Left cardiac atrium (tissue), 4 donors: ENCODE measurements at places on chromosomes 5 and 9. TPM values are rescaled to one million over a fixed set of nuclear protein-coding genes. Genes with fewer than 3 reads are reported as not detected.

CHSY3 gene
- total RNA-seq: 3.1 TPM

EIF4E1B gene
- total RNA-seq: not detected

C5orf34 gene
- 0.35 TPM for total RNA-seq

PCDHAC1 gene
- 0.65 TPM for total RNA-seq

GDNF gene
- total RNA-seq: 0.18 TPM

DNA sequence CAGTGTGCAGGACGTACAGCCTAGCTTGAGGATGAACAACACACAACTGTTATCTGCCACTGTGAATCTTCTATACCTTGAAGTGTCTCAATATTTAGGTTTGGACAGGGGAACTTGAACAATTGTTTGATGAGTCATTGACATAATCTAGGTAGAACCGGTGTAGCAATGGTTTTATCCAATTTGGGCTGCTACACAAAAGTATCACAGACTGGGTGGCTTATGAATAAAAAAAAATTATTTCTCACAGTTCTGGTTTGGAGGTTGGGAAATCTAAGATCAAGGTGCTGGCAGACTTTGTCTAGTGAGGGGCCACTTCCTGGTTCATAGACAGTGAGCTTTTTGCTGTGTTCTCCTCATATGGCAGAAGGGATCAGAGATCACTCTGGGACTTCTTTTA, 359.7 kb downstream of the HCN1 start:
- no peak for DNase-seq

DNA sequence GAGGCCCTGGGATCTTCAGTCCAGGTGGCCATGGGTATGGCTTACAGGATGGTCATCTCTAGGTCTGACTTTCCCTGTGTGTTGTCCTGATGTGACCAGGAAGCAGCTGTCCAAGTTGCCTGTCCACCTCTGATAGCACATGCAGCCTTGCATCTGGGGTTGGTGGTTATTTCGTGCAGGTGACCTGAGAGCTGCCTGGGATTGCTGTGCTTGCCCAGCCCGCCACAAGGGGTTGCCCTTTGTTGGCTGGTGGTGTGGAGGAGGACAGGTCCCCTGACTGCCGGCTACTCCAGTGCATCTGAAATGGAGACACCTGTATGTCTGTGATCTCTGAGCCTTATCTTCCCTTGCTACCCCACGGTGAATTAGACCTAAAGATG, 212.6 kb downstream of the ARHGAP26 start:
- no peak for DNase-seq

GRCh38 chr5:56454219-56454862, 221.2 kb upstream of the ANKRD55 start:
- DNase-seq: no peak

DNA sequence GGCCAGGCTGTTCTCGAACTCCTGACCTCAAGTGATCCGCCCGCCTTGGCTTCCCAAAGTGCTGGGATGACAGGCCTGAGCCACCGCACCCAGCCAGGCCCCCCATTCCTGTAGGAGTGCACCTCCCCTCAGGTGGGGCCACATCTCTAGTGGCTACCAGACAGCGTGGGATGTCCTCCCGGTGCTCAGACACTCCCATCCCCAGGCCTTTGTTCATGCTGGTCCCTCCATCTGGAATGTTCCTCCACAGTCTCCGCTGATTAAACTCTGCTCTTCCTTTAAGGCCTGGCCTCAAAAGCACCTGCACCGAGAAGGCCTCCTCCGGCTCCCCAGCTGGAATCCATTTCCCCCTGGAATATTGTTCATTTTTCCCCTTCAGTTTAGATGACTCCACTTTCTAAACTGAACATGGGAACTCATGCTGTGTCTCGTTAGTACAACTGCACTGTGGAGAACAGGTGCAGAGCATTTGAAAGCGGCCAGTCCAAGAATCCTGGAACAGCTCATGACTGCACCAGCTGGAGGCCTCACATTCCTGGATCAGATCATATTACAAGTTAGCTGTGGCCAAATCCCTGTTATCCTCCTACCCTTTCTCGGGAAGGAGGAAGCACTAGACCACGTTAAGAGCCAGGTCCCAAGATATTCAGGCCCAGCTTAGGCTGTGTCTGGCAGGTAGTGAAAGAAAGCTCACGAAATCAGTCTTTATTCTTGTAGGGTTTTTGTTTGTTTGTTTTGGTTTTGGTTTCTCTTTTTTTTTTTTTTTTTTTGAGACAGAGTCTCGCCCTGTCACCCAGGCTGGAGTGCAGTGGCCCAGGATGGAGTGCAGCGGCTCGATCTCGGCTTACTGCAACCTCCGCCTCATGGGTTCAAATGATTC, 10.8 kb upstream of the PRRC2B start:
- DNase-seq: peak; percentile 39

DNA sequence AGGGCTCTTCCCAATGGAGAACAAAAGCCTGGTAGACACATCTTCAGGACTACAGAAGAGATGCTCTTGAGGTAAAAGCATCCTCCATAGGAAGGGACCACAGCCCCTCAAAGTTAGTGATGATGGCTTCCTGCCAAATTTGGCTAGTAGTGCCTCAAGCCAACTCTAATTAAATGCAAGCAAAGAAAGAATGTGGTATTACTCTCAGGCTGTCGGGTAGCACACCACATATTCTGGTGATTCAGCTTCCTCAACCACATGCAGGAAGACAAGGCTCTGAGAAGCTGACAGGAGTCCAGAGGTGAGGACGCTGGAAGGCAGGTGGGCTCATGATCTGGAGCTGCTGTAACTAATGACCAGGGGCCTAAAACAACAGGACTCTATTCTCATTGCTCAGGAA, 37.2 kb upstream of the S1PR3 start:
- DNase-seq: no peak

DNA sequence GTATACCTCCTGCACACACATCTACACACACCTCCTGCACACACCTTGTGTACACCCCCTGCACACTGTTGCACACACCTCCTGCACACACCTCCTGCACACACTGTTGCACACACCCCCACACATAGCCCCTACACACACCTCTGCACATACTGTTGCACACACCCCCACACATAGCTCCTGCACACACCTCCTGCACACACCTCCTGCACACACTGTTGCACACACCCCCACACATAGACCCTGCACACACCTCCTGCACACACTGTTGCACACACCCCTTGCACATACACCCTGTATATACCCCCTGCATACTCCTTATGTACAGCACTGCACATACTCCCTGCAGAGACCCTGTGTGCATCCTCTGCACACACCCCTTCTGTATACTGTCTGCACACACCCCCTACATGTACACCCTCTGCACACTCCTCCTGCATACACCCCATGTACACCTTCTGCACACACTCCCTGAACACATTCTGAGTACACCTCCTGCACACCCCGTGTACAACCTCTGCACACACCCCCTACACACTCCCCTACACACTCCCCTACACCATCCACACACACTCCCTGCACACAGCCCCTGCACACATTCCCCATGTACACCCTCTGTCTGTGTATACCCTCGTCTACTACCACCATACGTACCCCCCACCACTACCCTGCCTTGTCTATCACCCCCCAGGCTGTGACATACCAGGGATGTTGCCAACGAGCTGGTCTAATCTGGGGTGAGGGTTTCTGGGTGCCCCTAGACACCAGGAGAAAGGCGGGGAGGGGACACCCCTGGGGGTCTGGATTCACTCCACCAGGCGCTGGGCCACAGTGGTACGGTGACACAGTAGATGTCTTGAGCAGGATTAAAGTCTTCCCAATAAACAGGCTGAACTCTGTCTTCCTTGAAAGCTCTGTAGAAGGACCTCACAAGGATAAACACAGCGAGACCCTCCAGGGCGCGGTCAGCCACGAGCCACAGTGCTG, 1.1 kb upstream of the CEP72 start:
- no peak for DNase-seq

GRCh38 chr9:93326056-93326455, 125.4 kb upstream of the FAM120A start:
- DNase-seq: no peak

DNA sequence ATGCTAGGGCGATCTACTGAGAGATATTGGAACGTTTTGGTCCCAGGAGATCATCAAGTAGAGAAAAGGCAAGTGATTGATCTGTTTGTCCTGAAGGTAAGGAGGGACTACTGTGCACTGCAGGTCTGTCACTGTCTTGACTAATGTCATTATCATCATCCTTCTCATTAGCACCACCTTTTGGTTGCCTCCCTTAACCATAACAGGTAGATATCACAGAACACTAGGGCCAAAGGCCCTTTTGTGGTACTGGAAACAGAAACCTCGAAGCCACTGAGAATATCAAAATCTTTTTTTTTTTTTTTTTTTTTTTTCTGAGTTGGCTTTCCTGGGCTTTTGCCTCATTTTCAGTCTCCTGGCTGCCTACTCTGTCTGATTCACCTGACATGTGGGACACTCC, 134.0 kb downstream of the KCTD16 start:
- DNase-seq: no peak

DNA sequence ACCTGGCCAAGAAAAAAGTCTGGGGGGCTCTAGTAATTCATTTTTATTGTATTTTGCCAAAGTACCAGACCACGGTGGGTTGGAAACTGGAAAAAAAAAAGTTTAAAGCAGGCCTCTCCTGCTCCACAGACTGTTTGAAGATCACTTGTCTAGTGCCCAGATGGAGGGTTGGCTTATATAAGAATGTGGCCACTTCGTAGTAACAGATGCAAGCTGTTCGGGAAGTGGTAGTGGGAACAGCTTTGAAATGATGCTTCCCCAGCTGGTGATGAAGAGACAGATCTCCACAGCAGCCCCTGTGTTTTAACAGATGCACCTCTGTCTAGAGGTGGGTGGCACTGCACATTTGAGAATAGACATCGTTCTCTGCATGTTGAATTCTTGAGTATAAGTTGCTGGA, 54.3 kb upstream of the DMRT3 start:
- DNase-seq: no peak

- DNase-seq: no peak
Measured at GRCh38 chr9:128694344-128694743, 5.3 kb downstream of the SET start.

DNA sequence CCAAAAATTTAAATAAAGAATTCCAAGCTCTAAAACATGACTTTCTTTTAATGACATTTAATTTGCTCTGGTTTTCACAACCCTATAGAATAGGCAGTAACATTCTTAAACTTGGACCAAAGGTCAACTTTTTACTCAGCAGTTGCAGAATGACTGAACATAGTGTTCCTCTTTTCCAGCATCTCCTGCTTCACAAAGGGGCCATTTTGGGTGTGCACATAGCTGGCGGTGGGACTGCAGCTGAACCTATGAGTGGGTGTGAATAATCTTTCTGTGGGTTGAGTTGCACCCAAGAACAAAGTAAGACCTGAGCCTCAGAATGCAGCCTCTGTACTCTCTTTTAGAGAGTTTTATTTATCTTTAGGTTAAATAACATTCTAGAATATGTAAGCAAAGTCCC, 96.9 kb upstream of the HAPLN1 start:
- DNase-seq: no peak

DNA sequence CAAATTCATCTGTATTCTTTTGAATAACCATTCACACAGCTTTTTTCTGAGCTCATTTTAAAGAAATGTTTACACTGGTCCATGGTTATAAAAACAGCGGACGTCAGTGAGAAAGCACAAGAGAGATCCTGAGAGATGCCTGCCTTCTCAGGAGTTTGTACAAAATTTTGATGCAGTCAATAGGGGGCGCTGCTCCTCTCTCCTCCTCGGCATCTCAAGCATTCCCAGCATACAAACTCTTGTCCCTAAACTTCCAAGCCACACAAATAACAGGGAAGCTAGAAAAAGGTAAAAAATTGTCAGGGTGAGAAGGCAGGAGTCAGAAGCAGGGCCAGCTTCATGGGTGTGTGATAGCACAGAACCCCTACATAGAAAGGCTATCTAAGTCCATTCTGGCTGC, 11.2 kb upstream of the CCDC152 start:
- no peak for DNase-seq

DNA sequence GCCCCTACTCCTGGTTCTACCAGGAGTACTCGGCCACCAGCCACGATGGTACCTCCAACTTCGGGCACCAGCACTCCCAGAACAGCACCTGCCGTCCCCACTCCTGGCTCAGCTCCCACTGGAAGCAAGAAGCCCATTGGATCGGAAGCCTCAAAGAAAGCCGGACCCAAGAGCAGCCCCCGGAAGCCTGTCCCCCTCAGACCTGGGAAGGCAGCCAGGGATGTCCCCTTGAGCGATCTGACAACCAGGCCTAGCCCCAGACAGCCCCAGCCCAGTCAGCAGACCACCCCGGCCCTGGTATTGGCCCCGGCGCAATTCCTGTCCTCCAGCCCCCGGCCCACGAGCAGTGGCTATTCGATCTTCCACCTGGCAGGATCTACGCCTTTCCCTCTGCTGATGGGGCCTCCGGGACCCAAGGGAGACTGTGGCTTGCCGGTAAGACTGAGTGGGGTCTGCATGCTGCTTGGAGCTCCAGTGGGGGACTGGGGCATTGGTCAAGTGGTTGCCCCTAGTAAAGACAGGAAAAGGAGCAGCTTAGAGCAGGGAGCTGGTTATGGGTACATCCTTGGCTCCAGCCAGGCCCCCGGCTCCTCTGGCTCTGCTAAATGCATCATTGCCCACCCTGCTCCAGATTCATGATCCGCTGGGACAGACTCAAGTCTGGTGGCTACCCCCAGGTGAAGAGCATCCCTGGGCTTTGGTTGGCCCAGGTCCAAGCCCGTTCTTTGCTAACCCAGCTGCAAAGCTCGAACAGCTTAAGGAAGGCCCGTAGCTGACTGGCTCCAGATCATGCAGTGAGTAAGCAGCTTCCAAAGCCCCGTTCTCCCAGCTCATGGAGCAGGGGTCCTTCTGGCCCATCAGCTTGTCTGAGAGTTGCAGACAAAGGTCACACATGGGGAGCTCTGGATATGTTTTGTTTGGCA, 14.0 kb downstream of the COL27A1 start:
- DNase-seq: peak; percentile 21

DNA sequence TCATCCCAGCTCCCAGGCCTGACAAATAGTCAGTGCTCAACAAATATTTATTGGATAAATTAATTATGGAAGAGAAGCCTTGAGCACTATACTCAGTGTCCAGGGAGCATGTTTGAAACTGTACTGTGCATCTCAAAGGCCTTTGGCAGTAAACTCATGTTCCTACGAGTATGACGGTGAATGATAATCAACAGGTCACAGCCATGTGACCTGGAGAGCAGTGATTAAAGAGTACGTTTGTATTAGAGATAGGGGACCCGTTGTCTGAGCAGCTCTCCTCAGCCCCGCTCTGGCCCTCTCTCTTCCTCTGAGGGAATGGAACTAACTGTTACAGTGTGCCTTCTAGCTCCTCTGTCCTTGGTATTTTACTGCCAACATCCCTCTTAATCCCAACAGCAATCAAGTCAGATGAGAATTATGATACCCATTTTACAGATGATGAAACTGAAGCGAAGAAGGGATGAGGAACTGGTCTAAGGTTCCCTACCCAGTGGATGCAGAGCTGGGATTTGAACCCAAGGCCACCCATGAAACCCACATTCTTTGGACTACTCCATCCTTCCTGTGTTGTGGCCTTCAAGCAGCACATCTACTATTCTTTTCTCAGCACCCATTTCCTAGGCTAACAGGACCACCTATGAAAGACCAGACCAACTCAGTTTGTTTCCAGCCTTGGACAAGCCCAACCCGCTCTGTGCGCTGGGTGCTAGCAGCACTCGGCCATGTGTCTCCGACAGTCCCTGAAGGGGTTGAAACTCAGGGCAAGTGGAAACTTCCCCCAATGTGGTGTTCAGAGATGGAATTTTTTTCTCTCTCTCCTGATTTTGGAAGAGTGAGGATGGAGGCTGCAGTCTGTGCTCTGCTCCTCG, 34.9 kb downstream of the SPRY4 start:
- DNase-seq: no peak
